ENCODE measurements at places on chromosomes 16 and 17.
A peak's percentile ranks its signal among the peaks of the same experiment; 100 is the strongest.

DNA sequence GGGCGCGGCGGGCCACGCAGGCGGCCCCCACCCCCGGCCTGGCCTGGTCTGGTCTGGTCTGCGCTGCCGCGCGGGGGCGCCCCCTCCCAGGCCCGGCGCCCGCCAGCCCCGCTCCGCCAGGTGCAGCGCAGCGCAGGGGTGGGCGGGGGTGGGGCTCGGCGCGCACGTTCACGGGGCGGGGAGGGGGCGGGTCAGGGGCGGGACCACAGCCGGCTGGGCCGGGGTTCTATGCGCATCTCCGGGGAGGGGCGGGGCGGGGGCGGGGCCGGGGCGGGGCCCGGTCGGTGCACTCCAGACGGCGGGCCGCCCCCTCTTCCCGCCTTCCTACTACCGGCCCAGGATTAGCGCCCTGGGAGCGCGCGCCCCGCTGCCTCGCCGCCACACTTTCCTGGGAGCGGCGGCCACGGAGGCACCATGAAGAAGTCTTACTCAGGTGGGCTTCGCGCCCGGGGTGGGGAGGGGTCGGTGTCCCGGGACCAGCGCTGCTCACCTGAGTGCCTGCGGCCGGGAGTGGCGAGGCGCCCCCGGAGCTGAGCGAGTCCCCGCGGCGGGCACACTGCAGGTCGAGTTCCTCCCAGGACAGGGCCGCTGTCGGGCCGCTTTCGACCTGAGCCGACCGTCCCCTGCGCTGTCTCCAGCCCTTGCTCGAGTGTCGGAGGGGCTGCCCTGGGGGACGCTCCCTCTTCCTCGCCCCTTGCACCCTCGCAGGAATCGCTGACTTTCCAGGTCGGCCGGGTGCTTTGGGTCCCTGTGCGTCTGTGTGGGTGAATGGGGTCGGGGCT, 140.5 kb downstream of the SEC14L1 start:
- peak; percentile 74 for DNase-seq

DNA sequence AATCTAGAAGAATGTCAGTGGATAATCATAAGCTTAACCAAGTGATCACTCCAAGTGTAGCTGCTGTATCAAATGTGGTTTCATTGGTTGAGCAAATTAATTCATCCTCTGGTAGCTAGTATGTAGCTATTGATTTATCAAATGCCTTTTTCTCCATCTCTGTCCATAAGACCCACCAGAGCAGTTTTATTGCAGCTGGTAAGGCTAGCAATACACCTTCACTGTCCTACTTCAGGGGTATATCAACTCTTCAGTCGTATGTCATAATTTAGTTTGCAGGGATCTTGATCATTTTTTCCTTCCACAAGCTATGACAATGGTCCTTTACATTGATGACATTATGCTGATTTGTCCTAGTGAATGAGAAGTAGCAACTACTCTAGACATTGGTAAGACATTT, 158.8 kb downstream of the PRKCB start:
- no peak for DNase-seq

GRCh38 chr17:71975331-71975801, 145.5 kb upstream of the SOX9 start:
- no peak for DNase-seq

- no peak for DNase-seq
Observed at GRCh38 chr16:25110387-25110947, 1.1 kb upstream of the LCMT1 start.

DNA sequence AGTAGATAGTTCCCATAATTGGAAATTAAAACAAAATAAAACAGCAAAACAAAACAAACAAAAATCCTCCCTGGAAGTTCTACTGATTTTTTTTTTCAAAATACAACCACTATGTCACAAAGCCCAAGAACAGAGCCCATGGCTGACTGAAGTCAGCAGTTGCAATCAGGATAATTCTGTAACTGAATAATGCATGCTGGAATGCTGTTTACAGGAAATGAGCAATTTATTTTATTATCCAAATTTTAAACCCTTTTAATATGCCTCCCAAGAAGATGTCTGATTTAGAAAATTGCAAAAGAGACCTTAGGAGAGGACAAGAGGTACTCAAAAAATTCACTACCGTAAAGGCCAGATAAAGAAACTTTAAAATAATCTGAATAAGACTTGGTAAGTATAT, 578.2 kb downstream of the TOX3 start:
- DNase-seq: no peak

GRCh38 chr17:48586355-48587258, 3.4 kb downstream of the HOXB3 start:
- no peak for DNase-seq

DNA sequence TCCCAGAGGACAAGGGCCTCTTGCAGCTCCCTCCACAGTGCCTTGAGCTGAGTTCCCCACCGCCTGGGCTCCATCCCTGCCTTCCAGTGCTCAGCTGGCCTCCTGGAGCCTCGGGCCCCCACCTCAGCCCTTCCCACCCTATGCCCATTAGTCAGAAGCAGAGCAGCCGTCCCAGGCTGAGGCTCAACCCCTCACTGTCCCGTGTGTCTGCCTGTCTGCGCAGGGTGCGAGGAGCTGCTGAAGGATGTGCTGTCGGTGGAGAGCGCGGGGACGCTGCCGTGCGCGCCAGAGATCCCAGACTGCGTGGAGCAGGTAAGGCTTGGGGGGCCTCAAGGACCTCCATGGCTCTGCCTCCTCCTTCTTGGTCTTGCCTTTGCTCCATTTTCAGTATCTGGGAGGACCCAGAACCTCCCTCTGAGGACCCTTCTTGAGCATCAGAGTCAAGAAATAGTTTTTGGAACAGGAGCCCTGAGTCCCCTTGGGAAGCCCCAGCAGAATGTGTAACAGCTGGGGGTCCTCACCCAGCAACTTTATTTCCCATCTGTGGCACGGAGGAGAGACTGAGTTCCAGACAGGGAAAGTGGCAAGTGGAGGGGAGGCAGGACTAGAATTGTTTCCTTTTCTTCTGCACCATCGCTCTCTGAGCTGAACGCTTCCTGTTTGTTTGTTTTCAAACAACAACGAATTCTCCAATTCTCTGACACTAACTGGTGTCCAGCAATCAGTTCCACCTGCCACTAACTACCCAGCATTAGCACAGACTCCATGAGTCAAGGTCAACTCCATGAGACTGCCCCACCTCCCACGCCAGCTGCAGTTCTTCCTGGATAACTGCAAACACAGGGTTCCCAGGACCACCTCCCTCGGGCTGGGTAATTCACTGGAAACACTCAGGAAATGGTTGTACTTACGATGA, 42.6 kb downstream of the RAB11FIP4 start:
- no peak for DNase-seq

DNA sequence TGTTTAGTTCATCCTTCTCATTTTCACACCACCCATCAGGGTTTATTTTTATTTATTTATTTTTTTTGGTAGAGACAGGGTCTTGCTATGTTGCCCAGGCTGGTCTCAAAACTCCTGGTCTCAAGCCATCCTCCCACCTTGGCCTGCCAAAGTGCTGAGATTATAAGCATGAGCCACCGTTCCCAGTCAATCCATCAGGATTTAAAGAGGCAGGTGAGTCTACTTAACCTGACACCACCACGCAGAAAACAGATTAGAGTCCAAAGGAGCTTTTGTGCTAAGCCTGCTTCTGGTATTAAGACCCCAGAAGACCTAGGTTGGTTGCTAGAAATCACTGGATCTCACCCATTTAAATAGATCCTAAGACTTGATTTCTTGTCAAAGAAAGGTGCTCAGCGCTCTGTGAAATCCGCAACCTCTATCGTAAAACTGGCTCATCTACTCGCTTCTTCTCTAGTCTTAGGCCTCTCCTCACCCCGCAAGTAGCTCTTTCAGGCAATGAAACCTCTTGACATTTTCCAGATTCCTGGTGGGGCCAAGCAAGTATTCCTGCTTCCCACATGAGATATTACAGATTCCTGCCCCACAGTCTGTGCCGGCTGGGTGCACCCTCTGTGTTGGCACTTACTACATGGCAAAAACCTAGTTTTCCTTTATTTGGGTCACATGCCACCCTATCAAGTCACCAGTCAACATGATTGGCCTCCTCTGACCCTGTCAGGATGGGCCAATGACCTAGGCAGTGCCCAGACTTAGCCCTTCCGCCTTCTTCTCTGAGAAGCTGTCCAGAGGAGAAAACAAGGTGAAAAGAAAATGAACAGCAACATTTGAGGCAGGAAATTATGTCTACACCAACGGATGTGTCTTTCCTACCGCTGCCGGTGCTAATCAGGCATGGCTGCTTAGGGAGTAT, 9.0 kb downstream of the PITPNA start:
- DNase-seq: no peak

- DNase-seq: peak; percentile 34
Observed at GRCh38 chr17:63826468-63827001, 696 bp upstream of the PSMC5 start.

Data from activated B cell treated with CpG ODN at 0.5 μM for 24 hours (primary cell).